ENCODE measurements at places on chromosomes 12 and 14.

- no peak for DNase-seq
These were observed 763.0 kb downstream of the NRXN3 start for GRCh38 chr14:78933166-78933565.

GRCh38 chr12:24741216-24741615 is 207.7 kb downstream of the BCAT1 start:
- no peak for DNase-seq

- no peak for DNase-seq
These were observed 4.3 kb downstream of the OLR1 start for GRCh38 chr12:10167599-10167998.

GRCh38 chr12:82456633-82457032 is 98.3 kb downstream of the METTL25 start:
- no peak for DNase-seq

GRCh38 chr14:24630872-24631477 is 3.0 kb downstream of the GZMB start:
- no peak for DNase-seq

GRCh38 chr12:93156086-93156716 is 221.5 kb upstream of the NUDT4 start:
- DNase-seq = no peak

DNA sequence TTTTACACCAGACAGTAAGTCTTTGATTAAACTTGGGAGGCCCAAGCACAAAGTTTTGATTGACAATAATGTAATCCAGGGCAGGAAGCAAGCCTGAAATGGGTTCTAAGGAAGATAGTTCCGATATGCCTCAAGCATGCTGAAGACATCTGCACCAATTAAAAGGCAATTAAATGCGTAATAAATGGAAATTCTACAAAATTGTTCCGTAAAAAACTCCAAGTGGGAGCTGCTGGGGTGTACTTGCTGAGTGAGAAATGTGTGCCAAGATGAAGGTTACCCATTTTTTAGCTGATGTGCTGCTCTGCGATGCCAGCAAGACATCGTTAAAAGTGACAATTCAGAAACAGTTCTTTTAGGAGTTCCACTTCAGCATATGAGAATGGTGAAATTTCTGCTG is 146.3 kb upstream of the GZMB start:
- DNase-seq = no peak

DNA sequence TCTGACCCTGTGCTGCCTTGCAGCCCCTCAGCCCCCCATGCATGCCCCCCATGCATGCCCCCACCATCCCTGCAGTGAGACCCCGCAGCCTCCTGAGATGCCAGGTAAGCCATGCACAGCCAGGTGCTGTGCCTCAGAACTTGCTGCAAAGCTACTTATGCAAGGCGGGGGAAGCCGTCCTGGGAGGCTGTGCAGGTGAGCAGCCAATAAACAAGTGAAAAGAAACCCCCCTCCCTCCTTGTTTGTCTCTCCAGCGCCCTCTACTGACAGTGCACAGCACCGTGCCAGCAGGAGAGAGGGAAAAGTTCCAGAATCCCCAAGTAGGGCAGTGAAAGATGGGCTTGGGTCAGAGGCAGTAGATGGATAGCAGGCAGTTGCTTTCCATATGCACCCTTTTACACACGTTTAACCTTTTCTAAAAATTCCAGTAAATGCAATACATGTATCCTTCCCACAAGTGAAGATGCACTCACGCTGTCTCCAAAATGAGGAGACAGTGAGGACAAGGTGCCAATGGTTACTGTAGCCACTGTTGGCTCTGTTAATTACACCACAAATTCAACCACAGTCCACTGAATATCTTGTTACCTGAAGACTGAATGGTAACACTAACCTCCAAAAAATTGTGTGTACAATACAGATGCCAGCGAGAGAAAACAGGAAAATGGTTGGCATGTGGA is 18.0 kb downstream of the TNFAIP2 start:
- no peak for DNase-seq

DNA sequence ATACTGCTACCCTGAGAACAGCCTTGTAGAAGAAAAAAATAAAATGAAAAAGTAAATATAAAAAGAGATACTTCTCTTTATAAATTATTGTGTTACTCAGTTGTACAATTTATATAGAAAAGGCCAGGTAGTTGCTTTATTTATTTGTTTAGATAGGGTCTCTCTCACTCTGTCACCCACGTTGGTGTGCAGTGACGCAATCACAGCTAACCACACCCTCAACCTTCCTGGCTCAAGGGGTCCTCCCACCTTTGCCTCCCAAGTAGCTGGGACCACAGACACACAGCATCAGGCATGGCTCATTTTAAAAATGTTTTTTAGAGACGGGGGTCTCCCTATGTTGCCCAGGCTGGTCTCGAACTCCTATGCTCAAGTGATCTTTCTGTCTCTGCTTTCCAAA is 175.4 kb upstream of the PZP start:
- no peak for DNase-seq

DNA sequence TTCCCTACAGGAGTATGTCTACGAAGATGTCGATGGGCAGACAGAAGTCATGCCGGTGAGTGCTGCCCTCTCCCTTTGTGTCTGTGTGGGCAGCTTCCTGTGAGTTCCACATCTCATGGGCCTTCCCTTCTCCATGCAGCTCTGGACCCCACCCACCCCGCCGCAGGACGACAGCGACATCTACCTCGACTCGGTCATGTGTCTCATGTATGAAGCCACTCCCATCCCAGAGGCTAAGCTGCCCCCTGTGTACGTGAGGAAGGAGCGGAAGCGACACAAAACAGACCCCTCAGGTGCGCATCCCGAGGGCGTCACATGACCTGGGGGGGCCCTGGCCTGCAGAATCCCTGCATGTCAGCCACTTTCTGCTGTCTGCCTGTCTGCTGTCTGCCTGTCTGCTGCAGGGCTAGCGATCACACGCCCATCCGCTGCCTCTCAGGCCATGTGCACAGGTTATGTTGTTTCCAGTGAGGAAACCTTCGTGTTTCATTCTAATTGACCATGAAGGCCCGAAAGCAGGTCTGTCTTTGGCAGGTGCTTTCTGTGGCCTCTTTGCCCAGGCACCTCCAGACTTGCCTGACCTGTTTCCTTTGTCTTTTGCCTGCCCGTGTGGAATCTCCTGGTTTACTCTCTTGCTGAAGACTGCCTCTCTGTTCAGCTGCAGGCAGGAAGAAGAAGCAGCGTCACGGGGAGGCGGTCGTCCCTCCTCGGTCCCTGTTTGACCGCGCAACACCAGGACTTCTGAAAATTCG is 95.1 kb downstream of the EP400 start:
- DNase-seq = no peak

DNA sequence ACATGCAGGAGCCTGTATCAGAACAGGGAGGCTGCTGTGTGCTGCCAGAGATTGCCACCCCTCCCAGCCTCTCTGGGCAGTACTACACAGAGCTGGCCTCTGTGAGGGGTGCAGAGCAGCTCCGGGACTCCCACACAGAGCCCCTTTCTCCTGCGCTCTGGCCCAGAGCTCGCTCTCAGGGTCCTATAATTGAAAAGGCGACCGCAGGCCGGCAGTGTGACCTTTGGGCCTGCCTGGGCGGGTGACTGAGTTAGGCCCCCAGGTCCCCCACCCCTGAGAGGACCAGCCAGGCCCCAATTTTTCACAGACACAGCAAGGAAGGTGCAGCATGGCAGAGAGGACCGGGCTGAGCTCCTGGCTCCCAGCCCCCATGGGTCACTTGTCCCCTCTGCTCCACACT is 136.4 kb downstream of the ZFP36L1 start:
- DNase-seq = no peak

DNA sequence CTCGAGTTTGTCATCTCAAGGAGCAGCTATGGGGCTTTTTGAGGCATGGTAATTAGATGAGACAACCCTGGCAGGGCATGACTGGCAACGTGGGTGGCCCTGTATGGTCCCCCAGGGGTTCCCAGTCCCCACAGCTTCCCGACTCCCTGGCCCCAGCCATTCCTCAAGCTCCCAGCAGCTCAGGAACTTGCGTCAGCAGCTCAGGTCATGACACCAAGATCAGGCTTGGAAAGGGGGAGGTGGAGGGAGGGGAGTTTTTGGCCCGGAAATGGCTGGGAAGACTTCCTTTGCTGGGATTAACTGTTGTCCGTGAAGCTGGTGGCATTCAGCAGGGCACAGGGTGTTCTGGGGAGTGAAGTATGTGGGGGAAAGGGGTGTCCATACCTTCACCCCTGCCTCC is 10.4 kb upstream of the NRIP2 start:
- no peak for DNase-seq

- DNase-seq = no peak
These were observed 444.7 kb upstream of the FBXO33 start for GRCh38 chr14:39876916-39877315.

GRCh38 chr12:2877047-2877952 is at the start of the genes FOXM1 and RHNO1:
Gene FOXM1, minus strand, starts transcription at chr12:2877174. Its CDS starts 2,696 bp downstream, at chr12:2874478.
Gene RHNO1, plus strand, starts transcription at chr12:2877223. Its CDS starts 8,144 bp downstream, at chr12:2885367.
- DNase-seq = peak; percentile 83

GRCh38 chr14:95524706-95525512 is 8.5 kb upstream of the SYNE3 start:
- DNase-seq = no peak

GRCh38 chr12:8037046-8037663 is 4.6 kb downstream of the FOXJ2 start:
- DNase-seq = no peak

GRCh38 chr14:101808894-101809670 is 47.6 kb downstream of the PPP2R5C start:
- DNase-seq = no peak

GRCh38 chr12:116060764-116061163 is 216.7 kb downstream of the MED13L start:
- no peak for DNase-seq

- DNase-seq = no peak
These were observed 167.0 kb downstream of the LRFN5 start for GRCh38 chr14:41773536-41774279.

DNA sequence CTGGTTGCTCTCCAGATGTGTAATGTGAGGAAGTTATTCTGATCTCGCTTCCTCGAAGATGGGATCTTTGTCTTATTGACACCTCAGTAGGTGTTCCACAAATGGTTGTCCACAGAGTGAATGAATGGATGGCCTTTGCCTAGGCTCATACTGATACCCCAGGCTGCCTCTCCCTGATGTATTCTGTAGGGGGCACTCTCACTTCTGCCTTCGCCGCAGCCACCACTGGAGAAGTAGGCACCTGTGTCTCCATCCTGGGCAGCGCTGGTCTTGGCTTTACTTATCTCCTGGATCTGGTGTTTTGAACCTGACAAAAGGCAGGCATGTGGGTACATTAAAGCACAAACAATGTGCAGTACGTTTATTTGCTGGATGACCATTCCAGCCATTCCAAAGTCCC is 82.1 kb downstream of the ZFP36L1 start:
- DNase-seq = no peak

DNA sequence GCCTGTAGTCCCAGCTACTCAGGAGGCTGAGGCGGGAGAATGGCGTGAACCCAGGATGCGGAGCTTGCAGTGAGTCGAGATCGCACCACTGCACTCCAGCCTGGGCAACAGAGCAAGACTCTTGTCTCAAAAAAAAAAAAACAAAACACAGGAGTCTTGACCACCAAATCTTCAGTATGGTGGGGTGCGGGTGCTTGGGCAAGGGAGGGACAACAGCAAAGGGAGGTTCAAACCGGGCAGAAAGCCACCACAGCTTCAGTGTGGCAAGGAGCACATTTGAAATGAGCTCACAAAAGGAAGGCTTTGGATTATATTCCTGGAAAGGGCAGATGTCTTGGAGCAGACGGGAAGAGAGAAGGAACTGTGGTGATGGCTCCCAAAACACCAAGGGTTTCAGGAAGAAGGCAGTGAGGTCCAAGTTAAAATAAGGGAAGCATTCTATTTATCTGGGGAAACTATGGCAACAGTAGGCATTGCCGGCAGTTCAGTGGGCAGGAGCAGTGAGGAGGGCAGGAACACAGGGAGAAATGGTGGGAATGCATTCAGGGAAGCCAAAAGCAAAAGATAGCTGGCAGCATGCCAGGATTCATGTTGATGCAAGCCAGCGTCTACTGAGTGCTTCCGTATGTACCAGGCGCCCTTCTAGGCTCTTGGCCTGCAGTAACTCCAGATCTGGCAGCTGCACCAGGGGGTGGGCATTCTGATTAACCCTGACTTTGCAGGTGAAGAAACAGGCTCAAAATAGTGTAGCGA is 51.0 kb upstream of the SRSF5 start:
- DNase-seq = peak; percentile 19

GRCh38 chr12:88756153-88756552 is 175.9 kb upstream of the KITLG start:
- no peak for DNase-seq

GRCh38 chr12:6771509-6772330 is 600 bp upstream of the LAG3 start:
- no peak for DNase-seq

DNA sequence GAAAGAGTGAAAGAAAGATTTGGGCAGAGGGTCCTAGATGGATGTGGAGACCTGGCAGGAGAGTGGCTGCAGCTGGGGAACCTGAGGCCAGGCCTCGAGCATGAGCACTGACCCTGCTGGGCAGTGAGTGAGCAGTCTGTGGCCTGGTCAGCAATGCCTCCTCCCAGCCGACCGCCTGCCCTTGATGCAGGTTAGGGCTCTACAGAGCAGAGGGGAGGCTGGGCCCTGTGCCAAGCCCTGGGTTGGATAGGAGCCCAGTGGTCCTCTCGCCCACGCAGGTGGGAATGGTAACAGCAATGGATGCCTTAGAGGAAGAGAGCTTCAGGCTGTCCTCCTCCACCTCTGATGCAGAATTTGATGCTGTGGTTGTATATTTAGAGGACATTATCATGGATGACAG is 59.8 kb downstream of the RAB35 start:
- no peak for DNase-seq

- DNase-seq = no peak
These were observed 9.9 kb downstream of the BCL7A start for GRCh38 chr12:122031342-122032216.

DNA sequence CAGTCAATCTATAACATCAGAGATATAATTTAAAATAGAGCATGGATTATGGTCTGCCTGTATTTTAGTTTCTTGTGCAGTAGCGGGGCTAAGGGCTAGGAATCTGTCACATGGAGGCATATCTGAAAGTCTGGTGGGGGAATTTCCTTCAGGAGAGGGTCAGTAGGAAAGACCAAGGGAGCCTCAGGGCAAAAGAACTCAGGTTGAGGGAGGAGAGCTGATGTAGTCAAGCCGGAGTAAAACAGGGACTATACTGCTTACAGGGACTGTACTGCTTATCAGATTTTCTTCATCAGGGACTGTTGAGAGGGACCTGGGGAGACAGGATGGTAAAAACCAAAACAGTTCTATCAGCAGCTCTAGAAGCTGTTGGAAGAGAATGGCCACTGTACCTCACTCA is 82.0 kb upstream of the CPM start:
- DNase-seq = no peak

GRCh38 chr12:122048151-122048550 is 26.5 kb downstream of the BCL7A start:
- no peak for DNase-seq

GRCh38 chr12:33317746-33318145 is 121.9 kb downstream of the SYT10 start:
- DNase-seq = no peak

GRCh38 chr12:12207746-12208145 is 59.1 kb downstream of the LRP6 start:
- no peak for DNase-seq

GRCh38 chr14:55754471-55754870 is 174.5 kb downstream of the KTN1 start:
- no peak for DNase-seq
